ENCODE measurements at places on chromosomes 6 and 20.

DNA sequence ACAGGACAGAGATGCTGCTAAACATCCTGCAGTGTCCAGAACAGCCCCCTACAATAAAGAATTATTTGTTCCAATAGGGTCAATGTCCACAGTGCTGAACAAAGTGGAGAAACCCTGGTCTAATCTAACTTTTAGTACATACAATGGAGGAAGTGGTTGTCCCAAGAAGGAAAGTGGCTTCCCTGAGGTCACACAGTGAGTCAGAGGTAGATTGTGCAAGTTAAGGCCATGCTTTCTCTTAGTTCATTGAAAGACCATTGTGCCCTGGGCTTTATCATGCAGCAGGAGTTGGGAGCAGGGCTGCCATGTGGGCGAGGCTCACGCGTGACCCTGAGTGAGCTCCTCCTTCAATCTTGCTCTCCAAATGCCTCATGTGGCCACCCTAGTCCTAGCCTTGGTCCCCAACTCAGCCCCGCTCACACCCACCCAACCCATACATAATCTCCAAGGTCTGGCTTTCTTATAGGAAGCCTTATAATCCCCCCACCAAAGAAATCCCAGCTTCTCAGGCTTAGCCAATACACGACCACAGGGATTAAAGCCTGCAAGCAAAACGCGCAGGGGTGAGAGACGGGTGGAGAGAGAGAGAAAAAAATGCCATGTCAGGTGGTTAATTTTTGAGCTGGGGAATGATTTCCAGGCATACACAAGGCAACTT lies 19.9 kb downstream of the SLC13A3 start:
- DNase-seq, result peak; percentile 37

DNA sequence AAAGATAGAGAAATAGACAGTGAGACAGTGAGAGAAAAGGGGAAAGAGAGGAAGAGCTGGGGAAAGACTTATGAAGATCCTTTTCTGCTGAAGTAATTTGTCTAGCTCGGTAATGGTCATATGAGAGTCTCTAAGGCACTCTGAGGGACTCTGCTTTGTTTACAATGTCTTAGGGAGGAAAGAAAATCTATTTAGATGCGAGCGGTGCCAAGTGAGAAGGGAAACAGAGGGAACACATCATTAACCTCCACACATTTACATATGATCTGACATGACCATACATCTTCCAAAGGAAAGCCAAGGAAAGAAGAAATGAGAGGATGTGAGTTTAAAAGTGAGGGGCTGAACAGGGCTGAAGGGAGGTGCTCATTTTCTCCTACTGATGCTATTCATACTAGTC lies 862.3 kb upstream of the CITED2 start:
- no peak for DNase-seq

GRCh38 chr20:6663751-6664388 lies 103.6 kb upstream of the BMP2 start:
- no peak for DNase-seq

DNA sequence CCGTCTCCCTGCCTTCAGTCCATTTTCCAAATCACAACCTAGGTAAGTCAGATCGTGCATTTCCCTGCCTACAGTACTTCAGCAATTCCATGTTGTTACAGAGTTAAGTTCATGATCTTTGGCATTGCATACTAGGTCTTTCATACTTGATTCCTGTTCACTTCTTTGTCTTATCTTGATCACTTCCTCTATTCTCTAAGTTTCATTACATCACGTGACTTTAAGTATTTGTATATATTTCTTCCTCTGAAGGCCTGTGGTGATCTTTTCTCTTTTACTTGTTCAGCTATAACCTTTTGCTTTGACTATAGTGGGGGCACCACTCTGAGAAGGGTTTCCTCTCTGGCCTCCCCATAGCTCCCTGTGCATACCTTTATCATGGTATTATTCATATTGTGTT lies 100.2 kb downstream of the TRMT11 start:
- DNase-seq, result no peak

GRCh38 chr6:125656287-125656870 lies 93.1 kb upstream of the HEY2 start:
- no peak for DNase-seq

DNA sequence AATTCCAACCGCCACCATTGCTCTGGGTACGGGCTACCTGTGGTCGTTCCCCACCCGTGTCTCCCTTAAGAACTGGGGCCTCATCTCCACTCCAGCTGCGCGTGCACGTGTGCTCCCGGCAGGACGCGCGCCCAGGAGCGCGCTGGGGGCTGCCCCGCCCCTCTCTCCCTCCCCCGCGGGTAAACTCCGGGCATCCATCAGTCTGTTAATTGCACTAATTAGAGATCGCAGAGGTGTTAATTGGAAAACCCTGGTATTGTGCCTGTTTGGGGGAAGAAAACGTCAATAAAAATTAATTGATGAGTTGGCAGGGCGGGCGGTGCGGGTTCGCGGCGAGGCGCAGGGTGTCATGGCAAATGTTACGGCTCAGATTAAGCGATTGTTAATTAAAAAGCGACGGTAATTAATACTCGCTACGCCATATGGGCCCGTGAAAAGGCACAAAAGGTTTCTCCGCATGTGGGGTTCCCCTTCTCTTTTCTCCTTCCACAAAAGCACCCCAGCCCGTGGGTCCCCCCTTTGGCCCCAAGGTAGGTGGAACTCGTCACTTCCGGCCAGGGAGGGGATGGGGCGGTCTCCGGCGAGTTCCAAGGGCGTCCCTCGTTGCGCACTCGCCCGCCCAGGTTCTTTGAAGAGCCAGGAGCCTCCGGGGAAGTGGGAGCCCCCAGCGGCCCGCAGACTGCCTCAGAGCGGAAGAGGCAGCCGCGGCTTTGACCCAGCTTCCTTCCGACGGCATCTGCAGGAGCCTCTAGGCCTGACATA lies 14.4 kb downstream of the FOXP4 start:
- no peak for DNase-seq

DNA sequence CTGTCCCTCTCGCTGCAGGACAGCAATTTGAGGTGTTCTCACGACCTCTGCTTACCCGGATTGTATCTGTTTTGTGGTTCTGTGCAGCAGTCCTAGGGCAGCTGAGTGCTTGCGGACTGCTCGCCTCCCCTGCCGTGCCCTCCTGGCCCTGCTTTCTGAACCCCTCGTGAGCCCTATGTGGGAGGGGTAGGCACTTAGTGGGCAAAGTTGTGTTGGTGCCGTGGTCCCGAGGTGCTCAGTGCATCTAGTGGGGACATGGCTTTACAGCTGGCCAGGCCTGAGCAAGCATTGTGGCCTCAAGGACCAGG lies 5.2 kb downstream of the TMEM181 start:
- DNase-seq, result no peak

GRCh38 chr20:44614525-44614924 lies 32.1 kb downstream of the PKIG start:
- no peak for DNase-seq

- no peak for DNase-seq
These were observed 503 bp upstream of the ZC2HC1B start for GRCh38 chr6:143863771-143864170.

DNA sequence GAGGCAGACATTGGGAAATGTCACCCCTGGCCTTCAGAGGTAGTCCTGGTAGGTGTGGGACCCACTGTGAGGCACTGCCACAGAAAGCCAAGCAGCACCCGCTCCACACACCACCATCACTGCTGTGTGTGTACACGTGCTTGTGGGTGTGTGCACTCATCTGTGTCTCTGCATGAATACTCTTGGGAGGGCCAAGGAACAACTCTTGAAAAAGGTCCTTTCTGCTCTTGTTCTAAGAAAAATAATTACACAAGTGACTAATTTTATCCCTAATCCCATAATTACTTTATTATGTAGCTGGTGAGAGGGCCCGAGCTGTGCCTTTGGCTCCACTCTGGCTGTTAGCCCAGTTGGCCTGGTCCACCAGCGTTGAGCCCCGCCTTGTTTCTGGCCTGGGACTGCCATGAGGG lies 21.7 kb upstream of the EPB41L1 start:
- DNase-seq, result no peak

GRCh38 chr6:136728976-136729515 lies 63.2 kb downstream of the MAP3K5 start:
- no peak for DNase-seq

DNA sequence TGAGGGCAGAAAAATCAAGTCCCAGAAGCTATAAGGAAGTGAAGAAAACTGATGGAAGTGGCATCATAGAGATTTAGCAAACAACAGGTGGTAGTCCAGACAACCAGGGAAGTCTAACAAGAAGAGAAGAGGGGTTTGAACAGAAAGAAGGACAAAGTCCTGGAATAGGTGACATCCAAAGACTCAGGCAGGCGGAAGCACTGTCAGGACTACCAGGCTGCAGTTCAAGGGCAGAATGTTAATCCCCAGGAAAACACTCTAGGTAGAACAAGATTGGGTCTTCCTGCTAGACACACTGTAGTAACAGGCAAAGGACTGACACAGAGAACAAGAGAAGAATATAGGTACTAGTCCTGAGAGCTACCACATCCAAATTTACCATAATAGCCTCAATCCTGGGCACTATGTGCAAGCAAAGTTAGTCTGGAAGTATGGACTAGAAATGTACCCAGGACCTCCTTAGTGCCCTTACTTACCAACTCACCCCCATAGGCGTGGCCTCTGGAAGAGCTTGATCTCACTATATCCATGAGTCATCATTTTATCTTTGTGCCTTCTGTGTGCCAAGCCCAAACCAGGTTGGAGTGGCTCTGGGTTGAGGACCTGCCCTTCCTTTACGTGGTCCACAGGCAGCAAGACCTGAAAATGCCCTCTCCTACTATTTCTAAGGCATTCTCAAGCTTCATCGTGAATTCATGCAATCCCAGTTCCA lies 2.2 kb upstream of the EPB41L2 start:
- DNase-seq, result no peak

GRCh38 chr20:31497838-31498540 lies 16.3 kb upstream of the HM13 start:
- peak; percentile 92 for DNase-seq

- no peak for DNase-seq
These were observed 405.7 kb downstream of the TAF4 start for GRCh38 chr20:61659994-61660346.

DNA sequence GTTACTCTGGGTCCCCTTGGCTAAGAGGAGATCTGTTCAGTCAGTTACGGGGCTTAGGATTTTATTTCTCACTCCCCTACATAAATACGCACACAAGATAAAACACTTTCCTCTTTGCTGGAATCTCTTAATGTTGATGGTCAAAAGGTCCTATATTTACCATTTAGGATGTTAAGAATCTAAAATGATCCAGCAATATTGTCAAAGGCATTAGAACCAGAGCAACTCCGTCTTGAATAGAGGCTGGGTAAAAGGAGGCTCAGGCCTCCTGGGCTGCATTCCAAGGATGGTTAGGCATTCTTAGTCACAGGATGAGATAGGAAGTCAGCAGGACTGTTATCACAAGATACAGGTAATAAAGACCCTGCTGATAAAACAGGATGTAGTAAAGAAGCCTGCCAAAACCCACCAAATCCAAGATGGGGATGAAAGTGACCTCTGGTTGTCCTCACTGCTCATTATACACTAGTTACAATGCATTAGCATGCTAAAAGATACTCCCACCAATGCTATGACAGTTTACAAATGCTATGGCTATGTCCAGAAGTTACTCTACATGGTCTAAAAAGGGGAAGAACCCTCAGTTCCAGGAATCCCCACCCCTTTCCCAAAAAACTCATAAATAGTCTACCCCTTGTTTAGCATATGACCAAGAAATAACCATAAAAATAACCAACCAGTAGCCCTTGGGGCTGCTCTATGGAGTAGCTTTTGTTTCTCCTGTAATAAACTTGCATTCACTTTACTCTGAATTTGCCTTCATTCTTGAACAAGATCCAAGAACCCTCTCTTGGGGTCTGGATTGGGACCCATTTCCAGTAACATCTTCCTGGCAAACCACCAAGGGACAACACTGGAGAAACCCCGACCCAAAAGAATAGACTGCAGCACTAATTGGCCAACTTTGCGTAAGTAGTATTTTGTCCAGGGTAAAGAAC lies 107.5 kb downstream of the DTNBP1 start:
- DNase-seq, result no peak

DNA sequence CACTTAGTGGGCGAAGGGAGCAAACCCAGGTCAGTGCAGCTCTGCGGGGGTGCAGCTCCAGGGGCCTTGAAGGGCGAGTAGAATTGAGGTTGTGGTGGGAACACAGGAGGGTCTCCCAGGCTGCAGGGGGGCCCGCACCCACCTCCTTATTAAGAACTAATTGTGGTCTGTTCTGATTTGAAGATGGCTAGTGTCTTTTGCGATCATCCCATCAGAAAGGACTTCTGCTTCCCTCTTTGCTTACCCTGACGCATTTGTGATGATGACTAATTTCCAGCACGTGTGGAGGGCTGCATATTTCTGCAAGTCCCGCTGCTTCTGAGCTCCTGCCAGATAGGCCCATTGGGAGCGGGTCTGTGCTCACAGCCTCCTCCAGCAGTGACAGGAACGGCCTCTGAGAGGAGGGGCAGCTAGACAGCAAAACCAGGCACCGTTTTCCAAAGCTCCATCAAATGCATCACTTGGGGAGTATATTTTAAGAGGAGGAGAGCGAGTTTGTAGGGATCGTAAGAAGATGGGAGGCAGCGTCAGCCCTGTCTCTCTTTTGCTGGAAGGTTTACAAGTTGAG lies 268.9 kb downstream of the CDH4 start:
- peak; percentile 70 for DNase-seq

DNA sequence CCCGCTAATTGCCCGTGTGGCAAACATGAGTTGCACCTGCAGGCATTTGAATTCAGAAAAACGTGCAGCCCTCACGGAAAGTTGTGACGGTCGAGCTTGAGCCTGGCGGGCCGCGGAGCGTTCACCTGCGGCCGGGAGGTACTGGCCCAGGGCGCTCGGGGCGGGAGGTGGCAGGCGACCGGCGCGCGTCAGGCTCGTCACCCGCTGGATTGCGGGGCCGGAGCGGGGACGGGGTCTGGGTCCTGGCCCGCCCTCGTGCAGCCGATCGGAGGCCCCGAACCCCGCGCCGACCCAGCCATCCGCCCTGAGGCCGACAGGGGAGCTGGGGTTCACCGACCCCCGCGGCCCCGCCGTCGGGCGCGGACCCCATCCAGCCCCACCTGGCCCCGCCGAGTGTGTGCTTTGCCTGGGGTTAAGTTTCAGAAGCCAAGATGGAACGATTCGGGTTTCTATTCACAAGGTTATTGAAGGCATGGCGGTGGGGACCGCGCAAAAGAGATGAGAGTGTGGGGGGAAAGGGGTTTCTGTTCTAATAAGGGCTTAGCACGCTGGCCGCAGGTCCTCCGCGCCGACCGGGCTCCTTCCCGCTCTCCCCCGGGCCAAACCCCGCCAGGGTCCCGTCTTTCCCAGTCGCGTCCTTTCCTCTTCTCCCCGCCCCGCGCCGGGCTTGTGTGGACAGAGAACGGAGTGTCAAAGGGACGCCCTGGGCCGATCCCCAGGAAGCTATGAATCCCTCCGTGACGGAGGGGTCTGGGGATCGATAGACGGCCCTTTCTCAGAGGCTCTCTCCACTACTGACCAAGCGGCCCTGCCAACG lies 1.6 kb upstream of the HEY2 start:
- DNase-seq, result no peak

- DNase-seq, result no peak
These were observed 396.7 kb downstream of the HACE1 start for GRCh38 chr6:104462811-104463599.

DNA sequence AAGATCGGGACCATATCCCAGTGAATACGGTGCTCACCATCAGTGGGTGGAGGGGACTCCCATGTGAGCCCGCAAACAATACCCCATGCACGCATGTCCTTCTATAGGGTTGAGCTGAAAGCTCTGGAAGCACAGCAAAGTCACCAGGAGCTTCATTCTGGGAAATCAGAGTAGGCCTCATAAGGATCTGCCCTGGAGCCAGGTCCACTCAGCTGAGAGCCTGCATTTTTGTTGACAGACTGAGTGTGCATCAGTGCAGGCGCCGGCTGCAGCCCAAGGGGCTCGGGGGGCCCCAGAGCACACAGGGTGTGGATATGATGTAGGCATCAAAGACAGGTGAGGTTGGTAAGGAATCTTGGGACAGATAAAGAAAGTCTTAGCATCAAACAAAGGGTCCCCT lies 79.8 kb upstream of the CD93 start:
- no peak for DNase-seq

GRCh38 chr6:16098211-16098610 lies 30.7 kb upstream of the MYLIP start:
- no peak for DNase-seq
